ENCODE measurements at places on chromosomes 1 and 21.

DNA sequence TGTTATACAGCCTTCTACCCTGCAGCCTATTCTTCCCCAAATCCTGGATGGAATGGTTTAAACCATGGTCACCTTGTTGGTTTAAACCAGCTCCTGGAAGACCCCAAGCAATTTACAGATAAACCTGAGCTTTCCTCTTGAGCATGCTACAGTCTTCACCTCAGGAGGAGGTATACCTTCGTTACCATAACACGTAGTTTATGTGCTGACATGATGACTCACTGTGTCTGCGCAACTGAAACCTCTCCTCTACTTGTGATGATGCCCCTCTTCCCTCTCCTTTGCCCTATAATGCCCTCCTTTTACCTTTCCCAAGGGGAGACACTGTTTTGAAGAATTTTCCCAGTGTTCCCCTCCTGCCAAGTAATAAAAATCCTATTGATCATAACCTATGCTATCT is 457.3 kb upstream of the RGS18 start:
- DNase-seq = no peak

- no peak for DNase-seq
Observed at GRCh38 chr1:14735841-14736240, 137.4 kb downstream of the KAZN start.

DNA sequence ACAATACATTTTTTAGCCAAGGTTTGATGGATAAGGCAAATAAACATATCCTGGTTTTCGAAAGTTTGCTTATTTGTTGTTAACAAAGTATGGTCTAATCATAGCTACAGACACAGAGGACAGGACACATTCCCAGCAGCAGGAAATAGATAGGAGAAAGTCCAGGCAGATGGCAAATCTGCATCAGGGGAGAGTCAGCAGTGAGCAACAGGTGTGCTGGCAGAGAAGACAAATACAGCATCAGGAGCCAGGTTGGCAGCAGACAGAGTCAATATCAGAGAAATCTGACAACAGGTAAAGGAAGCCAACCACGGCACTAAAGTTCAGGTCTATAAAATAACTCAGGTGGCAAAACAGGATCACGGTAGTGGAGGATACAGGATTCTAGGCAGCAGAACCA is 210.7 kb upstream of the PTBP2 start:
- no peak for DNase-seq

DNA sequence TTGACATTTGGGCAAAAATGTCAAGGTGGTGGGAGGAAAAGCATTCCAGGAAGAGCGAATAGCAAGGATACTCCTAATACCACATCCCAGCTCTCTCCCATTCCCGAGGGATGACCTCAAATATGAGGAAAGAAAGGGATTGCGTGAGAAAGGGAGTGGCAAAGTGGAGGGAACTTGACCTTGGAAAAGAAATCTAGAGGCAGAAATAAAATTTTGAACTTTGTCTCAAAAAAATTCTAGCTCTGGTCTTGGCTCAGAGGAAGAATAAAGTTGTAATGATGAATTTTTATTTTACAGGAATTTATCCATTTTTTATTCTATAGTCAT is 127.8 kb downstream of the TBX19 start:
- DNase-seq = no peak

GRCh38 chr1:159223004-159223403 is 18.3 kb downstream of the ACKR1 start:
- no peak for DNase-seq

GRCh38 chr1:70517444-70517843 is 106.4 kb downstream of the CTH start:
- no peak for DNase-seq

DNA sequence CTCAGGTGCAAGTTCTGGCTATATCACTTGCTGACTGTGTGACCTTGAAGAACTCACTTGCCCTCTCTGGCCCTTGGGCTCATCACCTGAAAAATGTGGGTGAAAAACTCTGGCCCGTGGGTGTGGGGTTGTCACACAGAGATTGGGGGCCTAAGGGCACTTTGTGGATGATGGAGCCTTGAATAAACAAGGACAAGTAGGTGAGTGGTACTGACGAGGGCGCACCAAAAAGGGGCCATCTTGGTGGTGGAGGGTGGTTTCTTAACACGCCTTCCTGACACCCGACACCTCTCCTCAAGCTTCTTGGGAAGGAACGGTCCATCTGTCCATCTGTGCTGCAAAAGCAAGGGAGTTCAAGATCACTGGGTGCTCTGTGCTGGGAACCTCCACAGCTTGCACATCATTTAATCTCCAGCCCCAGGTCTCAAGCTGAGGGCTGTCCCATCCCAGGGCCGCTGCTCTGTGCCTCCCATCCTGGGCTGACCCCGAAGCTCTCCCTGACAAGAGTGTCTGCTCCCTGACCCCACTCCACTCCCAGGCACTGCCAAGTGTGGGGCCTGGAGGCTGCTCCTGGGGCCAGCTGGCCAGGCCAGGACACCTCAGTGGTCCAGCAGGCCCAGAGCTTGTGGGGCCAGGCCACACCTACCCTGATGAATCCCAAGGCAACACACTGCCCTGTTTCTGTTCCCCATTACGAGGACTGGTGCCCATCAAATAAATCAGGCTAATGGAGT is 97.3 kb downstream of the GLIS1 start:
- DNase-seq = no peak

- no peak for DNase-seq
Observed at GRCh38 chr1:86468501-86468977, at the start of gene CLCA1. TSS of gene CLCA1 (plus strand) at chr1:86468927. CDS start at chr1:86468972, 45 bp downstream.

- peak; percentile 91 for DNase-seq
Observed at GRCh38 chr21:38831526-38832467, 26.1 kb downstream of the ETS2 start.

GRCh38 chr1:221164951-221165838 is 286.0 kb downstream of the HLX start:
- DNase-seq = no peak

- no peak for DNase-seq
Observed at GRCh38 chr21:35265170-35265877, 216.2 kb upstream of the RUNX1 start.

DNA sequence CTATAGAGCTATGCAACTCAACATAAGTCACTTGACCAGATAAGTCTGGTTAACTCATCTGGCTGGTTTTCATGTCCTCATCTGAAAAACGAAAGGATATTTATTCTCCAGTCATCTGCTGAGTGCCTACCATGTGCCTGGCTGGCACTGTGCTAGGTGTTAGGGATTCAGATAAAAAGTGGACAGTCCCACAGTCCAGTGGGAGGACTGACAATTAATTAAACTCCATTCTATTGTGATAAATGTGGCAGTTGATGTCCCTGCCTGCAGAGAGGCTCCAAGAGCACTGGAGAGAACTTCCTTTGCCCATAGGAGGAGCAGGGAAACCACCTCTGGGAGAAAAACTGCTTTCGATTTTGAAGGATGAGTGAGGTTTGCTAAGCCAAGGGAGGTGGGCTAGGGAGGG is 5.4 kb downstream of the NUAK2 start:
- no peak for DNase-seq

- DNase-seq = no peak
Observed at GRCh38 chr1:19483261-19483660, 2.1 kb downstream of the CAPZB start.

- no peak for DNase-seq
Observed at GRCh38 chr1:50349242-50349565, 74.0 kb downstream of the DMRTA2 start.

- no peak for DNase-seq
Observed at GRCh38 chr1:176460544-176461336, 2.2 kb upstream of the PAPPA2 start.

GRCh38 chr21:23695443-23695842 is 1911.8 kb downstream of the MRPL39 start:
- DNase-seq = no peak

GRCh38 chr1:174701565-174701964 is 253.8 kb downstream of the GPR52 start:
- DNase-seq = no peak

DNA sequence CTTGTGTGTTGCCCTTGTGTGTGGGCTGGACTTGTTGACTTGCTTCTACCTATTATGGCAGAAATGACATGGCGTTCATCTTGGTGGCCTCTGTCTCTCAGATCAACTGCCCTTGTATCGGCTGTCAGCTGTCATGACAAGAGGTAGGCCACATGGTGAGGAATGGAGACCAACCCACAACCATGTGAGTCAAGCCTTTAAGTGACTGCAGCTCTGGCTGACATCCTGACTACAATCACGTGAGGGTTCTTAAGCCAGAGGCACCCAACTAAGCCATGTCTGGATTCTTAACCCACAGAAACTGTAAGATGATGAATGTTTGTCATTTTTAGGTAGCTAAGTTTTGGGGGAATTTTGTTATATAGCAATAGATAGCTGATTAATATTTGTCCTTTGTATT is 82.1 kb downstream of the KCND3 start:
- DNase-seq = no peak

- DNase-seq = no peak
Observed at GRCh38 chr1:226041419-226041818, 21.1 kb upstream of the H3-3A start.

GRCh38 chr1:156366378-156367166 is 2.4 kb upstream of the RHBG start:
- no peak for DNase-seq

- DNase-seq = peak; percentile 87
Observed at GRCh38 chr1:213987422-213987926, 299 bp upstream of the PROX1 start.

DNA sequence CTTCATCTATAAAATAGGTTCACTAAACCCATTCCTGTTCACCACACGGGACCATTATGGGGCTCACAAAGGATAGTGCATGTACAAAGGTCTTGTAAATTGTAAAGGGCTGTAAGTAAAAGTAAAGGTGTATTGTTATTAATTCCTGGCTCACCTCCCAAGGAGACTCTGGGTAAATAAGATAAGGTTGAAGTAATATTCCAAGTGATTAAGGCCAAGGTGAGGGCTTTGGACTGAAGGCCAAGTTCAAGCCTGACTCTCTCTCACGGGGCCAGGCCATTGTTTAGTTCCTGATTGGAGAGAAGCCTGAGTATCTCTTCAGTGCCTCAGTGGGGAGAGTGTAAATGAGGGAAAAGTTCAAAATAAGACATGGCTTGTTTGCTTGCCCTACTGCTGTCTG is 19.5 kb upstream of the ZFYVE9 start:
- DNase-seq = no peak

GRCh38 chr1:29864431-29865022 is 628.2 kb downstream of the PTPRU start:
- DNase-seq = no peak

- DNase-seq = no peak
Observed at GRCh38 chr1:217542136-217542777, 88.6 kb downstream of the GPATCH2 start.

DNA sequence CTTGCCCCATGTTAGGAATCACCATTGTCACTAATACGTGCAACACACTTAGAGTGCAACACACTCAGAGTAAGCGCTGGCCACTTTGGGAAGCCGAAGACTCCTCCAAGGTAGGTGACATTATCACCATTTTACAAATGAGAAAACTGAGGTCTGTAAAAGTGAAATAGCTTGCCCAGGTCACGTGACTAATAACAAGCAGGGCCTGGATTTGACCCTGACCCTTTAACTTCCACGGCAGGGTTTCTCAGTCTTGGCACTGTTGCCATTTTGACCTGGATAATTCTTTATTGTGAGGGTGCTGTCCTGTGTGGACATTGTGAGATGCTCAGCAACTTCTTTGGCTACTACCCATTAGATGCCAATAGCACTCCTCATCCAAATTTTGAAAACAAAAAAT is 7.8 kb upstream of the GPR88 start:
- DNase-seq = no peak

- no peak for DNase-seq
Observed at GRCh38 chr21:42746240-42746592, 92.8 kb downstream of the PDE9A start.

- no peak for DNase-seq
Observed at GRCh38 chr1:87220993-87221392, 107.7 kb upstream of the LMO4 start.

DNA sequence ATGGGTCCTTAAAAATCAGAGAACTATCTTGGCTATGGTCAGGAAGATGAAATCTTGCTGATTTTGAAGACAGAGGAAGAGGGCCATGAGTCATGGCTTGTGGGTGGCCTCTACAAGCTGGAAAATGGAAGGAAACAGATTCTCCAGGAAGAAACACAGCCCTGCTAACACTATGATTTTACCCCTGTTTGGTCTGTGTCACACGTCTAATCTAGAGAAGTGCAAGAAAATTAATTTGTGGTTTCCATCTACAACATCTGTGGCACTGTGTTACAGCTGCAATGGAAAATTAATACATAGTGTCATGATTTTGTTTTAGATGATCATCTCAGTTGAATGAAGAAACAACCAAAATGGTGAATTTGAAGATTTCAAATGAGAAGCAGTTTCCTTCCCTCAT is 288.7 kb upstream of the NRIP1 start:
- DNase-seq = no peak

GRCh38 chr1:19484798-19485361 is 459 bp downstream of the CAPZB start:
- DNase-seq = no peak

- DNase-seq = peak; percentile 79
Observed at GRCh38 chr1:16498573-16499413, 15.3 kb downstream of the RNU1-1 start.

DNA sequence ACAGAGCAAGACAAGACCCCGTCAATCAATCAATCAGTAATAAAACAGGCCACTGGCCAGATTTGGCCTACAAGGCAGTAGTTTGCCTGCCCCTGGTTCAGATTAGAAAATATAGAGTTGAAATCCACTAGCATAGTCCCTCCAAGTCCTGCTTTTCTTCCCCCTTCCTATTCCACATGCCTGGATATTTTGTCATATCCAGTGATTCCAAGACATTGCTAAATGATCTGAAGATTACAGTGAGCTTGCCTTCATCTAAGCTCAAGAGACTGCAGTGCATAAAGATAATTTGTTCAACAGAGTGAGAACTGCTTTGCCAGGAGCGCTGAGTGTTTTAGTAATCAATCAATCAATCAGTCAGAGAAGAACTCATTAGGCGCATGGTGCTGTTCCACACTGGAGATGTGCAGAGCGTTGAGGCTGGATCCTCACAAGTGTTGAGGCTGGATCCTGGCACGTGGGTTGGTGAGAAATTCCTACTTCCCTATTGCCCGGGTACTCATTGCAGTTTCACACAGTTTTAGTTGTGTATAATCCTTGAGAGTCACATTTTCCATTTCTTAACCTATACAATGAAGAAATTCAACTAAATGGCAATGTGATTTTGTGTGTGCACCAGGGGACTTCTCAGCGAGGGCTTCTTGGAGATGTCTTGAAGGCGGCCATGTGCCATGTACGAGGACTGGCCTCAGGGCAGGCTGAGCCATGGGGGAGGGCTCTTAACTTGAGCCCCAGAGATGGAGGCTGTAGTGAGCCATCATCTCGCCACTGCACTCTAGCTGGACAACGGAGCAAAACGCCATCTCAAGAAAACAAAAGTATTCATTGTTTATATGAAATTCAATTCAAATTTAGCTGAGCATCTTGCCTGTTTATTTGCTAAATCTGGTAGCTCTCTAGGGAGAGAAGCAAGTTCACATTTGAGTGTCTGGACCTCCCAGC is 76.3 kb downstream of the TOMM20 start:
- DNase-seq = no peak
